Ascending aorta (tissue), 2 donors: ENCODE measurements at places on chromosomes 6 and 20. TPM values are rescaled to one million over a fixed set of nuclear protein-coding genes. Genes with fewer than 3 reads are reported as not detected.
A peak's percentile ranks its signal among the peaks of the same experiment; 100 is the strongest.

- no peak for DNase-seq
Observed at GRCh38 chr6:135568379-135568778, 70.8 kb upstream of the AHI1 start.

Gene ANKRD66
- not detected for total RNA-seq

- no peak for DNase-seq
Observed at GRCh38 chr6:21986703-21987102, 310.1 kb downstream of the PRL start.

Gene PANK2
- total RNA-seq, result 81.1 TPM

DNA sequence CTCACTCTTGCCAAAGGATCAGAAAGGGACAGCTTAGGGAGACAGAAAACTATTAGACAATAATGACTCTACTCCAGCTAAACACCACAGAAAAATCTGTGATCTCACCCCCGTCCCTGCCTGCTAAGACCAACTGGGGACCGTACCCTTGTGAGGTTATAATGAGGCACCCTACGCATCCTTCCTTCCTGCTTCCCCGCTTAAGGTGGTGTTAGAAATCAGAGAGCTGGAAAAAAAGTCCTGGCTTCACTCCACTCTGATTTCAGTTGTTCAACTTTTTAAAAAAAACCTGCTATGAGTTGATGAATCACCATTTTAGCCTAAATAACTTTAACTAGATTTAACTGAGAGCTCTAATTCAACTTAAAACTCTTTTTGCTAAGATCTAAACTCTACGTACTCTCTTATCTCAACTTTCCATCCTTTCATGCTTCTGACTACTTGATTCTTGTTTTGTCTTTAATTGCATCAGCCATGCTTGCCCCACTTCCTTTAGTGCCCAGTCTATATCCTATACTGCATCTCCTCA is 35.8 kb upstream of the TMEM14A start:
- no peak for DNase-seq

- DNase-seq, result no peak
Observed at GRCh38 chr20:38165966-38166702, 1.1 kb upstream of the TGM2 start.

Gene TBC1D22B
- total RNA-seq, result 11.1 TPM

GRCh38 chr6:72140795-72141194 is 254.4 kb downstream of the RIMS1 start:
- DNase-seq, result no peak

DNA sequence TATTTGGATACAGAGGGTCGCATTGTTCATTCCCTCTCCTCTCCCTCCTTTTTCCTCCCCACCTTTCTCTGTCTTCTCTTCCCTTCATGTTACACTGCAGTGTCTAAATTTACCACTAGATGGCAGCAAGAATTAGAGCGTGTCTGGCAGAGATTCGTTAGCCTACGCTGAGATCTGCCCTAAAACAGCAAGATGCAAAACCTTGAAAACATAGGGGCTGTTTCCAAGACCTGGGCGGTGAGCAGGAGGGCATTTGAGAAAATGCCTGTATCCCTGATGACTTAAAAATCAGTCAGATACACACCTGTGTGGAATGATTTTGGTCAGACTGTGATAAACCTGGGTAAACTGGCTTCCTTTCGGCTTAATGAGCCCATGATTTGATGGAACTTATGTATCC is 101.5 kb upstream of the ISM1 start:
- no peak for DNase-seq

DNA sequence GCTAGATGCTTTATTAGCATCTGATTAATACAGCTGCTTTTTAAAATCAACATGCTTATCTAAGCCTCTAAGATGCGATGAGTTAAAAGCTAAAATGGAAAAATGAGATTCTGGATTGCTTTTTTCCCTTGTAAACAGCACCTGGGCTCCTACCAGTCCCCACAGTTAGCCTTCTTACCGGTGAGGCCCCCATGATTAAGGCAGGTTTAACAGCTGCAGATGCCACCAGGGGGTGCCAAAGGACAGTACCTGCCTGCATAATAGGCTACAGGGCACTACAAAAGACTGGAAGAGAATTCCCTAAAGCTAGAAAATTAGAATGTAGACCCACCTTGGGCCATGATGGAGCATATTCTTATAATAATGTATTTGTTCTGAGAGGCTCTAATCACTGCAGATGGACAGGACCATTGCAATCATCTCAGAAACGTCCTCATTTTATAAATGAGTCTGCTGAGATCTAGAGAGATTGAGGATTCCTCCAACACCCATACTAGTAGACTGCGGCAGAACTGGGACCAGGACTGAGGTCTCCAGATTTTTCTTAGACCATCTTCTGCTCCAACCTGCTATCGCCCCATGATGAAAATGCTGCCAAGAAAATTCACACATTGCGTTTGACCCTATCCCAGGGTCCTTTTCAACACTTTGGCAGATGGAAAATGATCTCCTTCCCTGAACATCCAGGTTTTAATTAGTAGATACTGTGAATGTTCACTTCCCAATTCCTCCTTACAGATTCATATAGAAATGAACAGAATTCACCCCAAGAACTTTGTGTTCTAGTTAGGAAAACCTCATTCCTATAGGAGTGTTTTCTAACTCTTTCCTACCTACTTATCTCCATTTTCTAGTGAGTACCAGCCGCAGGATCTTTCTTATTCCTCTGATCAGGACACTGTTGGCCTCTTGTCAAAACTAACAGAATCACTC is 148.8 kb downstream of the RPS12 start:
- peak; percentile 65 for DNase-seq

- DNase-seq, result no peak
Observed at GRCh38 chr6:1814279-1814678, 204.6 kb downstream of the FOXC1 start.

- DNase-seq, result no peak
Observed at GRCh38 chr20:32285621-32286371, 8.3 kb downstream of the KIF3B start.

Gene ADAM33
- total RNA-seq, result 234 TPM

DNA sequence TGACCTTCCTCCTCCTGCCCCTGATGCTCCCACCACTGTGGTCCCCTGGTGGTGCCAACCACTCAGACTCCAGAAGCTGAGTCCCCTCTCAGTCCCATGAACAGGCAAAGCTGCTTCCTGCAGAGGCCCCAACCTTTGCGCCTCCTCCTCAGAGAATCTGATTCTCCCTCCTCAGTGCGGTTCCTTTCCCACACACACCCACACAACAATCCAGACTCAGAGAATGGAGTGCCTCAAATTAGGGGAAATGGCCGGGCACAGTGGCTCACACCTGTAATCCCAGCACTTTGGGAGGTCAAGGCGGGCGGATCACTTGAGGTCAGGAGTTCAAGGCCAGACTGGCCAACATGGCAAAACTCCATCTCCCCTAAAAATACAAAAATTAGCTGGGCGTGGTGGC is 23.0 kb downstream of the RIPOR3 start:
- no peak for DNase-seq

GRCh38 chr20:50569864-50570836 is 60.0 kb downstream of the PTPN1 start:
- DNase-seq, result peak; percentile 64

- DNase-seq, result no peak
Observed at GRCh38 chr6:10418862-10419748, 4.2 kb upstream of the TFAP2A start.

DNA sequence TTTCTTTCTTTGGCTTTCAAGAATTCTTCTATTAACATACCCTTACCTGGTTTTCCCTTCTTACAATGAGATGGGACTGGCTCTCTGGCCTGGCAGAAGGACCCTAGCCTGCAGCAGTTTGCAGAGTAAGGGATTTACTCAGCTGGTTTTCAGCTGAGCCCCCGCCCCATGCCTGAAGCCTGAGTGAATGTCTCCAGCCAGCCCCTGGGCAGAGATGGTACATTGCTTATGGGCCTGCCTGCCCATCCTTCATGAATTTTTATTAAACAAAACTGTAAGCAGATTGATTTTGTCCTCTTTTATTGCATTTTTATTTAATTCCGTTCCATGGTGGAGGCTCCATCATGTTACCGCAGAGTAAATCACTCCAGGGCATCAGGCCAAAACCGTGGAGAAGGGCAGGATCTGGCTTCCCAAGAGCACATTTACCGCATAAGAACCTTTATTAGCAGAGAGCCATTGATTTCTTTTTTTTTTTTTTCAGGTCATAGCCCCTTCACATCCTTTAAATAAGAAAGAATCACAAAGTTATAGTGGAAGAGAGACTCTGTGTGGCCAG is 316.2 kb downstream of the DHX35 start:
- DNase-seq, result no peak

Gene TRIM40
- not detected for total RNA-seq

DNA sequence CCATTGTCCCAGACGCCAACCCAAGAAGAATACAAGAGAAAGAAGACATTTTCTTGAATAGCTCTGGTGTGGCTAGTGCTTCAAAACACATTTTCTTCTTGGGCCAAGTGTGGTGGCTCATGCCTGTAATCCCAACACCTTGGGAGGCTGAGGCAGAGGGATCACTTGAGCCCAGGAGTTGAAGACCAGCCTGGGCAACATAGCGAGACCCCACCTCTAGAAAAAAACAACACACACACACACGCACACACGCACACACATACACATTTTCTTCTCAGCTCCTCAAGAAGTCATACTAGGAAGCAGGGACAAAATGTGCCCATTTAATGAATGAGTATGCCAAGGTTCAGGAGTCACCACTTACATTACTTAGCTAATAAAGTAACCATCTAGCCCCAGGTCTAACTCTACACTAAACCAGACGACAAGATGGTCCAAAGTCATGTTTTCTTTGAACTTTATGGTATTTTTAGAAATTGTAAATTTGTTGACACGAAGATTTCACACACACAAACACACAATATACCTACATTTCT is 68.8 kb downstream of the ZMYND8 start:
- no peak for DNase-seq

Gene ZNF334
- total RNA-seq, result not detected

GRCh38 chr6:158688860-158689259 is 39.0 kb downstream of the SYTL3 start:
- DNase-seq, result no peak

DNA sequence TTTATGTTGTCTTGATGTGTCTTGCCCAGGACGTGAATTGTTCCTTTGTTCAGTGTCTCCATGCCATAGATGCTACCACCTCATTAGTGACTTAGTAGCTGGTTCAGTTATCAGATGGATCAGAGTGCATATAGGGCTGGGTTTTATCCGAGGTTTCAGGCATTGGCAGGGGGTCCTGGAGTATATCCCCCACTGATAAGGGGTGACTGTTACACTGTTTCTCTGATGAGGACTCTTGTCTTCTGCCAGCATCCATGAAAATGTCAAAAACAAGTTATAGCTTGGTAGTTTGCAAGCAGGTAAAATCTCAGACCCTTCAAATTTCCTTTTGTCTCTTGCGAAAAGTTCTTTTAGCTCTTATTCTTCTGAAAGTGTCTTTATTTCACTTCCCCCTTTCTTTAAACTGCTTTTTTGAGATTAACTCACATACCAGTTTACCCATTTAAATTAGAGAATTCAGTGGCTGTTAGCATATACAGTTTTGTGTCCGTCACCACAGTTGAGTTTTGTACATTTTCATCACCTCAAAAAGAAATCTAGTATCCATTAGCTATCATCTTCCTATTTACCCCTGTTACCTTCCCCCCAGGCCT is 109.2 kb downstream of the CDYL start:
- no peak for DNase-seq

GRCh38 chr6:33692760-33693158 is 18.7 kb downstream of the UQCC2 start:
- DNase-seq, result peak; percentile 31

GRCh38 chr6:118652051-118652615 is 742 bp upstream of the CEP85L start:
- DNase-seq, result no peak

Gene RAMACL
- total RNA-seq, result not detected

GRCh38 chr20:10877342-10877741 is 203.5 kb upstream of the JAG1 start:
- no peak for DNase-seq

Gene KCNK17
- not detected for total RNA-seq

DNA sequence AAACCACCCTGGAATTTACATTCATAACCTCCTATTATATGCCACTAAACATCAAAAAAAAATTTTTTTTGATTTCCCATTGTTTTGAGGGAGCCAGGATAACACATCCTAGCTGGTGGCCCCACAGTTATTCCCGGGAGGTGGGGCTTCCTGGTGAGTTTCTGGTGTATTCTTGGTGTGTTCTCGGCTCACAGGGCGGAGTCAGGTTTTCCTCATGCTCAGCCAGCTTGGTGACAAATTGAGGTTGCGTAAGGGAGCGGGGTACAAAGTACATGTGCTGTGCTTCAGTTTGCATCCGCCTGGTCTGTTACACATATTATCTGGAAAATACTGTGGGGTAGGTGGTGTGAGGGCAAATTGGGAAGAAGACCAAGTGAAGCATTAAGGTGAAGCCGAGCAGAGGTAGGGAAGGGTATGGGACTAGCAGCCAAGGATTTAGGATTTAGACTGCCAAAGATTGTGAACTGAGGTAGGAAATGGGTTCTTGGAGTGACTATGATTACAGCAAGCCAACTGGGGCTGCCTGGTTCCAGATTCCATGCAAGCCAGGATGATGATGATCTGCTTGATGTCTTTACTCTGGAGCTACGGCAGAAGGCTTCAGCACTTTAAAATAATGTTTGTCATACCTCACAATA is 46.2 kb upstream of the EEF1A1 start:
- DNase-seq, result peak; percentile 74

- DNase-seq, result no peak
Observed at GRCh38 chr20:10642856-10643559, 30.8 kb downstream of the JAG1 start.

DNA sequence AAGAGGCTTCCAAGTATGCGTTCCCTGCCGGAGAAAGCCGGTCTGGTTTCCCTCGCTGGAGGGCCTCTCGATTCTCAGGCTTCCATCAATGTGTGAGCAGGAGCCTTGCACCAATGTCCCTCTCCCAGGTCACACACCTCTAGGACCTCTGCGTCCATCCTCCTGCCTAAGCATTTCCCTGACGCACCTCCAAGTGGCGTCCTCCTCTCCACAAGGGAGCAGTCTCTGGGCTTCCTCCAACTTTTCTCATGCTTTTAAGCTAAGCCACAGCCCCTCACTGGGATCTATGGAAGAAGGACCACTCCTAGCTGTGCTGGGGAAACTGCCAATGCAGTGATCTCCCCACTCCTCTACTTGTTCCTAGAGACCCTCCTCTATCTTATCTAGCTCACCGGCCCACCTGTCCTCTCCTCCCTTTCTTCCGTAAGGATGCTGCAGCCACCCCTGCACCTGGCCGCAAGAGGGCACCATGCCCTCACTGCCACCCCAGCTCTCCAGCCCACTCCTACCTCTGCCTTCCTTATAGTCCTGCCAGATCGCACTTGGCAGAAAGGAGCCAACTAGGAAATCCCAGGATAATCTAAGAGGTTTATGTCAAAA is 258.7 kb downstream of the LRFN2 start:
- no peak for DNase-seq

DNA sequence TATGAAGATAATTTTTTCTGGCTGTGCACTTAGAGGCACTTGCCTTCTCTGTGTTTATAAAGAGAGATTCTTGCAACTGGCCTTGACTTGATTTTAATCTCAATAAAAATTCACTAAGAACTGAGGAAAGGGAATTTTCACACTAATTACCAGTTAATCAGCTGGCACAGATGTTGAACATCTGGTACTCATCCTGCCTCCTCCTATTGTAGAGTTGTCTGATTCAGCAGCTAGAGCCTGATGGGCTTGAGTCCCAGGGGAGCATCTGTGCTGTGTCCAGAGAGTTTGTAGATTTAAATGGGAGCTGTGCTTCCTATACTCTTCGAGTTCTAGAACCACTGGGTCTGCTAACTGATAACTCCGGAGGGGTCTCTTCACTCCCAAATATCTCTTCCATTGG is 284.4 kb upstream of the RNF24 start:
- DNase-seq, result no peak

Gene HLA-B
- 1,833 TPM for total RNA-seq
